ENCODE measurements at places on chromosomes 5 and 9.

DNA sequence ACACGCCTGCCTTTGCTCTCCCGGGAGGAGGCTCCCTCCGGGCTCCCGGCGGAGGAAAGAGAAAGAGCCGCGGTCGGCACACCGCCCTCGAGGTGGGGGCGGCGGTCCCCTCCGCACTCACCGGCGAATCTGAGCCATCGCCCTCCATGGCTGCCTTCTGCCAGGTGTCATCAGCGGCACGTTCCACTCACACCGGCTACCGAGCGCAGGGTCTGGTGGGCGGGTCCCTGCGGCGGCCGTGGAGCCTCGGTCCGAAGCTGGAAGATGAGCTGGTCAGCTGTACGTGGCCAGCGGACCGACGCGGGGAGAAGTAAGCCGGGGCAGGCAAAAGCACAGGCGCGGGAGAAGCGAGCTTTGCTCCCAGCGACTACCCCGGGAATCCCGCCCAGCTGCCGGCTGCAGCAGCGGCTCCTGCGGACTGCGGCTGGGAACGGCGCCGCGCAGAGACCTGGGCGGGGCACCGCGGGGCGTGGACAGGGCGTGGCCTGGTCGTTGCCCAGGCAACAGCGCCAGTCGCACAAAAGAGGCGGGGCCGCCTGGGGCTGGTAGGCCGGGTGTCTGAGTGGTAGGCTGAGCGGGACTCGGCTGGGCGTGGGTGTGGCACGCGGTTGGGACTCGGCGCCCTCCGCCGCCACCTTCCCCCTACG lies at the start of gene TRIM36:
Gene TRIM36 (minus strand): TSS at position 422 of the 647 bp plus-strand sequence. CDS start 274 bp downstream, at position 148.
- DNase-seq = peak; percentile 81

DNA sequence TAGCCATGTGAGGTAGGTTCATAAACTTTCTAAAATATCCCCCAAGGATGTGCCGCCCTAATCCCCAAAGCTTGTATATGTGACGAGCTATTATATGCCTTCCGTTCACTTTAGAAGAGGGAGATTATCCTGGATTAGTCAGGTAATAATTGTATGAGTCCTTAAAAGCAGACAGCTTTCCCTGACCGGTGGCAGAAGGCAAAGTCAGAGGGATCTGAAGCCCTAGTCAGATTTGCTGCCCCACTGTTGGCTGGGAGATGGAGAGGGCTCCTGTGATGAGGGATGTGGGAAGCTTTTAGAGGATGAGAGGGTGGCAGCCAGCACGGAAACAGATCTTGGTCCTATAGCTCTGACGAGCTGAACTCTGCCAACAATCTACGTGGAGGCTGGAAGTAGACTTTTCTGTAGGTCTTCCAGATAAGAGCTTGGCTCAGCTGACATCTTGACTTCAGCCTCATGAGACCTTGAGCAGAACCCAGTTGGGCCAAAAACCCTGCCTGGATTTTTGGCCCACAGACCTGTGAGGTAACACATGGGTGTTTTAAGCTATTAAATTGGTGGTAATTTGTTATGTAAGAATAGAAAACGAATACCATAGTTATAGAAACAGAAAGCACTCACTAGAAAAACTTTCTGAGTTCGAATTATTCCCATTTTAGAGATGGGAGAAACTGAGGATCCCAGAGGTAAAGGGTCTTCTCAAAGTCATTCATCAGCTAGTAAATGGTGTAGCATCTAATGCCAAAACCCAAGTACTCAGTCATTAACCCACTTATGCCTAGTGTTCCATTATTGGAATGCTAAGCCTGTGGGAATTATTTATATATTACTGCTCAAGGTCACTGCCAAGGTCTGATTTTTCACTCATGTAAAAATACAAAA lies 48.9 kb downstream of the SH3PXD2B start:
- no peak for DNase-seq

- no peak for DNase-seq
Observed at GRCh38 chr9:133280392-133280791, 5.4 kb upstream of the ABO start.

GRCh38 chr5:2270467-2270866 lies 387.7 kb upstream of the IRX4 start:
- DNase-seq = no peak

GRCh38 chr5:36786448-36787012 lies 90.0 kb upstream of the NIPBL start:
- DNase-seq = no peak

DNA sequence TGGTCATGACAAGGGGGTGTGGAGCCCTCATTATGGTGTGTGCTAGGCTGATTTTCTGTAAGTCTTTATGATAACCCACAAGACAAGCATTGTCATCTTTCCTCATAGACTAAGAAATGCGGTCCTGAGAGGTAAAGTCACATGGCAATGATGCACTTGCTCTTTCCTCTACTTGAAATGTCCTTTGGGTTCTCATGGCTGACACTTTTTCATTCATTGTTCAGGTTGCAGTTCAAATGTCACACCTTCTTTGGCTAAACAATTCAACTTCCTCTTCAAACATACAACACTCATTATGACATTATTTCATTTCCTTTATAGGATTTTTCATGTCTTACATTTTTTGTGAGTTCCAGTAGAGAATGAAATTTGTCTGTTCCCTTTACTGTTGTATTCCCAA lies 323.6 kb upstream of the PRR16 start:
- DNase-seq = no peak

DNA sequence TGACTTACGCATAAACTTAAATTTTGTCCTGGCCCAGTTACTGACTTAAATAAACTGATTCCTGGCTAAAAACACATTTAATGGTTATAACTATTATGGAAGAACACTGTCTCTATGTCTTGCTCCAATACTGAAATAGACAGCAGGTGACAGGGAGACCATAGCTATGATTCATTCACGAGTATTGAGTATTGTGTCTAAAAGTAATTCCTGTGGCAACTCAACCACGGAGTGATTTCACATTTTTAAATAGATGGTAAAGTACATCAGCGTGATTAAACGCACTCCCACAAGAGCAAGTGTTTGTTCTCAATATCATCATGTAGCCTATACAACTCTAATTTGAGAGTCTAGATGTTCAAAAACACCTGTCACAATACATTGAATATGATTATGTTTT lies 35.9 kb upstream of the PCSK1 start:
- DNase-seq = no peak

GRCh38 chr5:149731617-149732323 lies 1.7 kb downstream of the PPARGC1B start:
- peak; percentile 78 for DNase-seq

DNA sequence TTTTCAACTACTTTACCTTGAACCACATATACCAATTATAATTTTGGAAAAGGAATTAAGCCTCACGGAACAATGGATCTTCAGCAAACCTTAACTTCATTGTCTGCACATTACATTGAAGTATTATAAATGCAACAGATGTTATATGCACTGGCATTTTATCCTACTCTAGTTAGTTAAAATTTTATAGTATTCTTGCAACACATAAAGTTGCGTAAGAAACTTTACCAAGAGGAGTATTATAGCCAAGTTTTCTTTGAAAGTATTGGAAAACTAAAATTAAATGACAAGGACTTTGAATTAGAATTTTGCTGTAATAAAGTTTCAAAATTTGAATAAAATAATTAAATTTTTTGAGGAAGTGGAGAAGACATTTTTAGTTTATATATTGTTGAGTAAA lies 63.4 kb upstream of the SREK1 start:
- no peak for DNase-seq

DNA sequence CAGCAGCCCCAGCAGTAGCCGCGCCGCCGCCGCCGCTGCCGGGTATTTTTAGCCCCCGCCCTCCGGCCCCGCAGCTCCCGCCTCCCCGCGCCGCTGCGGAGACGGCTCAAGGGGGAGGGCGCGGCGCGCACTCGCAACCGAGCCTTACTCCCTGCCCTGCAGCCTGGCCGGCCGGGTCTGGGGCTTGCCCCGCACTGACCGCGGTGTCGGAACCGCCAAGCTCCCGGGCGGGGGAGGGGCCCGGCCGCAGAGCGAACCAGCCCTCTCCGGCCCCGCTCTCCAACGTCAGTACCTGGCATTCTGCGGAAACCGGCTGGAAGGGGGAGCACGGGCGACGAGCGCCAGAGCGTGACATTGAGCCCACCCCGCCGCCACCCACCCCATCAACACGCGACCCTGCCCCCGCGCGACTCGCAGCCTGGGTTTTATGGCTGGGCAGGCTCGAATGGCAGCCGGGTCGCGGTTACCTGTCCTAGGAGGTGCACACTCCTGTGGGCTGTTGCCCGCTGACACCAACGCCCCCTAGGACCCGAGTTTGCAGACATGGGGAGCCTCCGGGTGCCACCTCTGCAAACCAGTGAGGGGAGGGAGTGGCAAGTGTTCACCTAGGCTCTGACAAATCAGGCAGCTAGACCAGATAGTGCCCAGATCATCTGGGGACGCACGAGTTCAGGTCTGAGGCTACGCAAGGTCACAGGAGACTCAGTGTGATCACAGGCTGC lies at the start of gene ACSL6:
Gene ACSL6 (minus strand): TSS at position 37 of the 722 bp plus-strand sequence. CDS start 105 bp downstream, outside the sequence.
- no peak for DNase-seq

DNA sequence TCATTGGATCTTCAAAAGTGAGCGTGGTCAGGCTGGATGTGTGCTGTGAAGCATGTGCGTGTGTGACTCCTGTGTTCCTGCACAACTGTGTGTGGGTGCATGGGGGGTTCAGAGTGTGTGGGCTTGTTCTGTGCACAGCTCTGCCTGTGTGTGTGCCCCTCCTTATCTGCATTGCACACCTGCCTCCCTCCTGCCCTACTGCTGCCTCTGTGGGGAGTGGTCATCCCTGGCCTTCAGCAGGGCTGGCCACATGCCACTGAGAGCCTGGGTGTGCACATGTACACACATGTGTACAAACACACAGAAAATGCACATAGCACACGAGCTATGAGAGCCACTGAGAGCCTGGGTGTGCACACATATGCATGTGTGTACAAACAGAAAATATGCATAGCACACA lies 92.1 kb downstream of the CACNA1B start:
- no peak for DNase-seq

DNA sequence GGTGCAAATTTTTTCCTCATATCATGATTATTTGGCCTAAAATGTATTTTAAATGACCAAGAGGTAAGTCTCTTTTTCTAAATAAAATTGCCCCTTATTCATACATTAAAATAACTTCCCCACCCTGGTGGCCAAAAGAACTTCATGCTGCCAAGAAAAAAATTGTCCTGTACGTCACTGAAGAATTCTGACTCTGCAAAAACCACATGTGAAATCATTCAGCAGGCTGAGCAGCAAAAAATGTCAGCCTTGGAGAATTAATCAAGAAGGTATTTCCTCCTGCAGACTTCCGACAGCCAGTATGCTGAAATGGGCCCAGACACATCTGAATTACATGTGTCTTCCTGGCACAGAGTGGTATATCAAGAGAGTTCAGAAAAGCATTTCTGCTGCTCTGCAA lies 94.6 kb upstream of the HMHB1 start:
- DNase-seq = no peak

DNA sequence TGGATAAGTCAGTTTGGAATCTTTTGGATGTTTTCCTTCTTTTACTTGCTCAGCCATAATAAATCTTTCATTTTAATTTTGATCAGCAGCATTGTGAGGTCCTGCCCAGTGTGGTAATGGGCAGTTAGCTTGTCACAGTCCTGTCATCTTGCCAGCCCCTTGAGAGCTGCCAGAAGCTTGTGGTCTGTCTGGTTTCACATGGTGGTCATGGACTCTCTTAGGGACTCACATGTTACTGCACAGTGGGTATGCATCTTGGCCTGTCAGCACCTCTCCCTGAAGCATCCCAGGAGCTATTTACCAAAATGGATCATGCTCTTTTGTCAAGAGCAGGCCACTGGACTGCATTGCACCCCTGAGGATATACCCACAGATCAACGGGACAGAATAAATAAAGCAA lies 60.3 kb downstream of the DAPK1 start:
- no peak for DNase-seq

DNA sequence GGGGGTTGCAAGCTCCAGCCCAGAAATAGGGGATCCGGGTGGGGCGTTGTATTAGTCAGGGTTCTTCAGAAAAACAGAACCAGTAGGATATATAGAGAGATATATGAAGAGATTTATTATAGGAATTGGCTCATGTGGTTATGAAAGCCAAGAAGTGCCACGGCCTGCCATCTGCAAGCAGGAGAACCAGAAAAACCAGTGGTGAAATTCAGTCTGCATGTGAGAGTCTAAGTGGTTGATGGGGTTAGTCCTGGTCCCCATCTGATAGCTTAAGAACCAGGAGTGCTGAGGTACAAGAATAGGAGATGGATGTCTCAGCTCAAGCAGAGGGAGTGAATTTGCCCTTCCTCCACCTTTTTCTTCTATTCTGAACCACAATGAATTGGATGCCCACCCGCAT lies 123.4 kb upstream of the APC start:
- no peak for DNase-seq

DNA sequence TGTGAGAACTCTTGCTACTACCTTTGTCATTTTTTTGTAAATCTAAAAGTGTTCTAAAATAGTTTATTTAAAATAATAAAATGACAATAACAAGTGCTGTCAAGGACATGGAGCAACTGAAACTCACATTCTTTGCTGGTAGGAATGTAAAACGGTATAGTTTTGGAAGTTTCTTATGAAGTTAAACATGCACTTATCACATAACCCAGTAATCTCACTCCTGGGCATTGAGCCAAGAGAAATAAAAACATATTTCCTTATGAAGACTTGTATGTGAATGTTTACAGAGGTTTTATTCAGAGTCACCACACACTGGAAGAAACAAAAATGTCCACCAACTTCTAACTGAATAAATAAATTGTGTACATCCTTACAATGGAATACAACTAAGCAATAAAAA lies 46.0 kb upstream of the COL15A1 start:
- no peak for DNase-seq

GRCh38 chr5:75509956-75510355 lies 1.5 kb downstream of the CERT1 start:
- DNase-seq = no peak

GRCh38 chr9:4298255-4299004 lies 1.4 kb downstream of the GLIS3 start:
- DNase-seq = no peak

DNA sequence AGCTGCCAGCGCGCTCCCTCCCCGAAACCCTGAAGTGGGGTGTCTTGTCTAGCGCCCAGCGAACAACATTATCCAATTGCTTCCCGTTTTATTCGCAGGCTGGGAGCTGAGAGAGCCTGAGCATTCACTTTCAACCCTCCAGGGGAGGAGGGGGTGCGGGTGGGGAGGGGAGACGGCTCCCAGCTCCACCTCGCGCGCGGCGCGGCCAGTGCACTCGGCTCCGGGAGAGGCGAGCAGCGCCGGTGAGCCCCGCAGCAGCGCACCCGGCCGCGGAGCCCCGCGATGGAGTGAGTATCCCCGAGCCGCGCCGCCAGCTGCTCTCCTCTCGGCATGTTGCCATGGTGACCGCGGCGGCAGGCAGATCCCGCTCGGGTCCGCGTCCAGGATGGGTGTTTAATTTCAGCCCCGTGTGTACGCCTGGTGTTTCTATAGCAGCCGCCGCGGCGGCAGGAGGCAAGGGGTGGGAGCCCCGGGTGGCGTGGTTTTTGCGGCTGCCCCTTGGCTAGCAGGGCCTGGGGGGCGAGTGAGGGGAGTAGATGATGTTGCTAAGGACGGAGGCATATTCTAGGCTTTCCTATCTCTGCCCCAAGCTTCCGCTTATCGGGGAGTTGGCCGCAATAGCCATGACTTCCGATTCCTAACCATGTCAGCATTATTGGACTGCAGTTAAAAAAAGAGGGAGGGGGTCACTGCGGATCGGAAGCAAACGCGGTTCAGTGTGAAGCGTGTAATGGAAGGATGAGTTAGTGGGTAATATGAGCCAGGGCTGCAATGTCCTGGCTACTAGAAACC lies 139.2 kb upstream of the PALM2AKAP2 start:
- DNase-seq = no peak

All from activated CD4-positive, alpha-beta T cell treated with anti-CD3 and anti-CD28 coated beads for 24 hours (primary cell).